Activated CD4-positive, alpha-beta T cell treated with anti-CD3 and anti-CD28 coated beads for 4 hours (primary cell): ENCODE measurements at places on chromosomes 16 and 17.

- no peak for DNase-seq
Measured at GRCh38 chr17:48440669-48441068, 10.7 kb upstream of the SKAP1 start.

- DNase-seq = no peak
Measured at GRCh38 chr16:84740596-84741116, 40.9 kb downstream of the USP10 start.

DNA sequence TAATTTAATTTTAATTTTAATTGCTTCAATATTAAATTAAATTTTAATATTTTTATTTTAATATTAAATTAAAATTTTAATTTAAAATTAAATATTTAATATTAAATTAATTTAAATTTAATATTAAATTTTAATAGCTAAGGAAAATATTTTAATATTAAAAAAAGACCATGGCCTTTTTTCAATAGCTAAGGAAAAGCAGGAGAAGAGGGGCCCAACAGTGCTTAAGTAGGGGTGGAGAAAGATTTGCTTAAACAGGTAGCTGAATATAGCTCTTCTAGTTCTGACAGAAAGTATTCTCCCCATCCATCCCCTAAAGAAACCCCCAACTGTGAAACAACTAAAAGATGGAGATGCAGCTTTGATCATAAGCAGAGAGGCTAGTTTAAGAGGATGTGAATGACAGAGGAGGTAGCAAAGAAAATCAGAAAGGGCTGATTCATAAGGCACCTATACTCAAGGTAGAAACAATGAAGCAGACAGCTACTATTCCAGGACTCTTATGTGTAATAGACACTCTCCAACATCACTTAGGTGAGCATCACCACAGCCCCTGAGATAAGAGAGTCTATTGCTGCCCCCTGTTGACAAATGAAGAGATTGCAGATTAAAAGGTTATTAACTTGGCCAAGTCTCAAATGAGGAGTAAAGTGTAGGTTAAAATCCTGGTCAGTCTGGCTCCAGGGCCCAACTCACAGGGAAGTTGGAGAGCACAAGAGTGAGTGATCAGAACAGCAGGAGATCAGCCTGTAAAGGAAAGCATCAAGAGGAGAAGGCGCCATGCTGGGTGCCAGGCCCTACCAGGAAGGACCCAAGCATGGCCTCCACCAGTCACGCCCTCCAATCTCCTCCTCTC lies 7.8 kb upstream of the RNASEK start:
- DNase-seq = peak; percentile 33

GRCh38 chr17:55584055-55584685 lies 72.9 kb upstream of the SMIM36 start:
- DNase-seq = no peak

- DNase-seq = no peak
Measured at GRCh38 chr16:3999479-4000325, 116.5 kb downstream of the ADCY9 start.

GRCh38 chr16:75114946-75115825 lies 1.4 kb downstream of the LDHD start:
- DNase-seq = no peak

- DNase-seq = no peak
Measured at GRCh38 chr17:48001197-48001596, 30.3 kb downstream of the CDK5RAP3 start.

DNA sequence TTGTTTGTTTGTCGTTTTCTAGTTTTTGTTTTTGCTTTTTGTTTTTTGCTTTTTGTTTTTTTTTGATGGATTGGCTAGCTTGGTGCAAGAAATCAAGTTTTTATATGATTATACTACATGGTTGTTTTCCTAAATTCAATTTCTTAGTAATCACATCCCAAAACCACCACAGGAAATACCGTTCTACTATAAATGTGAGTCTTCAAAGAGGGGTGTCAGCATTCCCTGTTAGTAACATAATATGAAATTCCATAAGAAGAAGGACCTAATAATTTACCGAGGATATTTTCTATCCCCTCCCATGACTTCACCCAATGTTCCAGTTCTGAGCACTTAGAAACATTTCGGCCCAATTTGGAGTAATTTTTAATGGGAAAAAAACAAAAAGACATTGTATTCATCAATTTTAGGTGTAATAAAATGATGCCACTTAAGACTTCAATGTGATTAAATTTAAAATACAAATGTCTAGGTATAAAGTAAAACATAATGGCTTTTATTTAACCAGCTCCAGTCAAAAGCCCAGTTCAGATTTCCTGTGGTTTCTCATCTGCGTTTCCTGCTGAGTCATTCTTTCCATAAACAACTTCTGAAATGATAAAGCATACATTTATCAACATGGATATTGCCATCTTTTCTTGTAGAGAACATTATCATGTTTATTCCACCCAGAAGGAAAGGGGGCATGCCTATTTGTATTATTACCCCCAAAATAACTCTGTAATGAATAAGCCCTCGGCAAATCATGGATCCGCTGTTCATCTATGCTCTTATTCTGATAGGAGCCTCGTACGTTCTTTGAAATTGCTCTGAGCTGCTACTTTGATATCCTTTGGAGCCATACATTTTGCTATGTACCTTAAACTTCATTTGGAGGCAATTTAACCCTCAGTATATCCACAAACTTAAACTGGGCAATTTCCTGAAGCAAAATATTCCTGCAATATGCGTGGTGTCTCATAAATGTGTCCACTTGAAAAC lies 28.1 kb downstream of the HSBP1 start:
- no peak for DNase-seq

DNA sequence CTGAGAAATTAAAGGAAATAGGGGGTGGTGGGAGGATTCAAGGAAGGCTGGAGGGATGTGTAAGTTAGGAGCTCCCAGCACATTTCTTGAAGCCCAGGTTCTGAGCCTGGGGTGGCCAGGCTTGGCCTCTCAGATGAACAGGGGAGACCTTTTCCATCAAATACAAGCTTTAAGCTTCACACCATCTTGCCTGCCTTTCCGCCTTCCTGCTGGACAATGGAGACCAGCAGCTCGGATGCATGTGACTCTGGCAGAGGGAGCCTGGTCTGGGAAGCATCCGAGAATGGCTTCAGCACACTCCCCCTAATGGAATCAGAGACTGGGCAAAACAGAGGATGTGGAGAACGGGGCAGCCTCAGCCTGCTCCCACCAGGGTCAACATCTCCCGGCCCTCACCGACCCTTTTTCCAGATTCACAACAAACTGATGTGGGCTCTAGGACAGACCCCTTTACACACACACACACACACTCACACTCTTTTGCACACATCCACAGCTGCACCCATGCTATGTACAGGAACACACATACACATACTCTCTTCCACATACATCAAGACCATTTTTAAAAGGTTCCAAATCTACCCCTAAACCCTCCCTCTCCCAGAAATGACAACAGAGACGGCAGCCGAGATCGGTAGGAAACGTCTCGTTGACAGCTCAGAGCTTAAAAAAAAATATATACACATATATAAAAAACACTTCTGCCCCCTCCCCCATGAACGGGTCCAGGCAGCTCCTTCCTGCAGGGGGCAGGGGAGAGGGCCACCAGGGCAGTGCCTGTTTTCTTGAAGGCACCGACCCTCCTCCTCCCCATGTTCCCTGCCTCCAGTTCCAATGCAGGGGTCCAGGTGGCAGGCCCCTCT lies 6.5 kb upstream of the ATXN7L3 start:
- no peak for DNase-seq

DNA sequence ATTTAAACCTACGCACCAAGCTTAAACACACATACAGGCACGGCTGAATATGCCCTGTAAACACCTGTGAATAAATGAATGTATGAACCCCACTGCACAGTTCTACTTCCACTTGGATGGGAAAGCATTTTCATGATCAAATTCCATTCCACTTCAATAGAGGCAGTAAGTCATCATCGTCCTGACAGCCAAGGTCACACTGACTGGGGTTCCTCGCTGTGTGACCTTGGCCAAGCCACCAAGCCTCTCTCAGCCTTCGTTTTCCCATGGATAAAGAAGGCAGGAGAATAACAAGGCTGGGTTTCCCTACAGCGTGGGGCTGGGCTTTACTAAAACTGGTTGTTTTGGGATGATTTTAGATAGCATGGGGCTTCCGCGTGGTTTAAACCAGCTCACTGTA lies 82.8 kb downstream of the TBC1D16 start:
- DNase-seq = no peak

GRCh38 chr17:56358651-56359050 lies 205.4 kb downstream of the ANKFN1 start:
- DNase-seq = no peak
